ENCODE measurements at places on chromosomes 5 and 9.

- no peak for DNase-seq
These were observed 107.0 kb downstream of the PRDM9 start for GRCh38 chr5:23614422-23614821.

- no peak for DNase-seq
These were observed 2.9 kb downstream of the SIGMAR1 start for GRCh38 chr9:34634551-34635248.

DNA sequence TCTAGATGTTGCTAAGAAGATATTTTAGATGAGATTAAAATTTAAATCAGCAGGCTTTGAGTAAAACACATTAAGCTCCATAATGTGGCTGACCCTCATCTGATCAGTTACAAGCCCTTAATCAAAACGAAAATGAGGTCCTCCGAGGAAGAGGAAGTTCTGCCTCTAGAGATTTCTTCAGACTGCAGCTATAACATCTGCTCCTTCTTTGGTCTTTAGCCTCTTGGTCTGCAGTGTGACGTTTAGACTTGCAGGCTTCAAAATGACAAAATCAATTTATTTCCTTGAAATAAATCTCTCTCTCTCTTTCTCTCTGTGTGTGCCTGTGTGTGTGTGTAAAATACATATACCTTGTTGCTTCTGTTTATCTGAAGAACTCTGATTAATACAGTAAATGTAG lies 1429.8 kb upstream of the CDH9 start:
- DNase-seq: no peak

DNA sequence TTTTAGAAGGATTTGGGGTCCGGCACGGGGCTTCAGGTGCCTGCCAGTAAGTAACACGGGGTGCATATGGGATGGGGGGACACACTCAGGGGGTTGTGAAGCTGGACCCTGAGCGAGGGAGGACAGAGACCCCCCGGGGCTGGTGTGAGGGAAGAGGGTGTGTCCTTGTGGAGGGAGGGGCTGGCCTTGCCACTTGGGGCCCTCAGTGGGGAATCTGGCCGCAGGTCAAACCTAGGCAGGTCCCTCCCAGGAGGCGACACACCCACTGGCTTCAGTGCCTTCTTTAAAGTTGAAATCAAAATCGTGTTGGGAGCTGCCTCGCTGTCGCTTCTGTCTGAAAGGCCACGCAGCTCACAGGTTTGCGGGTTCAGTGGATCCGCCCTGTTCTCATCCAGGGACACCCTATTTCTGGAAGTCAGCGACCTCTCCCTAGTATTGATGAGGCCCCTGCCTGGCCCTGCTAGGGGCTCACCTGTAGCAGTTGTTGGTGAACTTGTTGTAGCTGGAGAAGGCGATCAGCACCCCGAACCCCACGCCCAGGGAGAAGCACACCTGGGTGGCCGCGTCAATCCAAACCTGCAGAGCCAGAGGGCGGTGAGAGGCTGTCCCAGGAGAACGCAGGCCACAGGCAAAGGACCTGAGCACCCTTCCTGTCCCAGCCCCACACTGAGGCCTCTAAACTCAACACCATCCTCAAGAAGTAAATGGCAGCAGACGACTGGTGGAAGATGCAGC lies 29.4 kb downstream of the SLC6A3 start:
- DNase-seq: no peak

Data from H7 (cell line).